AG08395 (cell line): ENCODE measurements at places on chromosomes 7 and 10.

DNA sequence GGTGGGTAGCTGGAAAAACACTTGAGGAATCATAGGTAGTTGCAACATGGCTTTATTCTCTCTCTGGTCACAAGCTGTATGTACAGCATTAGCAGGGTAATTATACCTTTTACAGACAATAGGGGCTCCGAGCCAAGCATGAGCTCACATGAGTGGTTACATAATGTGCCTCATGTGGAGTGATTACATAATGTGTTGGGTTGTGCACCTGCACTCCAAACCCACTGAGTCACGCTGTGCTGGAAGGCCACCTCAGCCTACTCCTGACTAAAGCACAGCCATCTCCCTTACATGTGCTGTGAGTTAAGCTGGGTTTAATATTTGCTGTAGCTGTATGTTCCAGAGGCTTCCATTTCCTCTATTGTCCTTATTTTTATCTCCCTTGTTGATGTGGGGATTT lies 348.7 kb upstream of the SEMA3C start:
- no peak for DNase-seq

GRCh38 chr7:79984210-79984609 lies 150.4 kb upstream of the GNAI1 start:
- DNase-seq, result peak; percentile 2

- DNase-seq, result no peak
Observed at GRCh38 chr10:124693396-124693795, 50.8 kb downstream of the FAM53B start.

- peak; percentile 71 for DNase-seq
Observed at GRCh38 chr7:48109848-48110663, 21.0 kb downstream of the UPP1 start.

- DNase-seq, result no peak
Observed at GRCh38 chr7:95088536-95089215, 181.3 kb downstream of the PPP1R9A start.

DNA sequence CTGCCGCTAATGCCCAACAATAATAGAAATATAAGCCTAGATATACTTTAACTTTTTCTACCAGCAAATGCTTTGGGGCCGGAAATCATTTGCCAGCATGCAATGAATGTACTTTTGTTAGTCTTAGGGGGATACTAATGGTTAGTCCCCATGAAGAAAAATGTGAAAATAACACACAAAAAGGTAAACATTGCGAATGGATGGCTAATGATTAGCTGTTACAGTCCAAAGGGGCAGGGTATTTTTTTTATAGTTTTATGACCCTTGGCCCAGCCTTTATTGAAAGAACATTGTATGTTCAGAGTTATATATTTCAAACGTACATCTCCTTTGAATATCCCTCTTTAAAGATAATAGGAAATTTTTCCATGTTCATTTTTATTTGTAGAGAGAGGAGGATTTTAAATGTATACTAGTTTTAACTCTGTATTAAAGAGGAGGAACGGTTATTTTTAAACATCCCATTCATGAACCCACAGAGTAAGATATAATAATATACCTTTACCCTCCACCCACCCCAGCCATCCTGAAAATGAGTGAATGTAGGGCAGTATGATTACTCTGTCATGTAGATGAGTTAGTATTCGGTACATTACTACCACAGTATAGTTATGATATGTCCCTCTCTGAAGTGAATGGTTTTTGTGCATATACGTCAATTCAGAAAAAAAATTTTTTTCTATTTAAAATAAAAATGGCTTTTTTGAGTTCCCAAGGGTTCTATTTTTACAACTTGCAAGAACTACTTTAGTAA lies 63.6 kb downstream of the ARID5B start:
- DNase-seq, result no peak

DNA sequence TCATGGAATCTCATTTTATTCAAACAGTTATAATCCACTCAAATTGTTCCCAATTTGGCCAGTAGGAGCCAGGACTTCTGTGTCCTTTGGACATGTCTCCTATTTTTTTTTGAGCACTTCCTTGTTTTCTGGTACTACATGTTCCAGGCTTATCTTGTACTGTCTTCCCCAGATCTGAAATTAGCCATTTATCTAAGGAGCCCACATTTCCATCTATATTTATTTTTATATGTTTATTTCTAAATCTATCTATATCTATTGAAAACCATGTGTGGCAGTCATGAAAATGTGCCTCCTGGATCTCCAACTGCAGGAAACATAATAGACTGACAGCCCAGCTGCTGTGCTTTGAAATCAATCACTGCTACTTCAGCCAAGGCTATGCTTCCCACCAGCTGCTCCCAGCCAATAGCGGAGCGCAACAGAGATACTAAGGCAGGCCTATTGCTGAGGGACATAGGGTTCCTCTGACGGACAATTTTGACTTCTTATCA lies 147.1 kb downstream of the LRRC4 start:
- no peak for DNase-seq

GRCh38 chr7:83337050-83337449 lies 174.4 kb upstream of the PCLO start:
- DNase-seq, result no peak

DNA sequence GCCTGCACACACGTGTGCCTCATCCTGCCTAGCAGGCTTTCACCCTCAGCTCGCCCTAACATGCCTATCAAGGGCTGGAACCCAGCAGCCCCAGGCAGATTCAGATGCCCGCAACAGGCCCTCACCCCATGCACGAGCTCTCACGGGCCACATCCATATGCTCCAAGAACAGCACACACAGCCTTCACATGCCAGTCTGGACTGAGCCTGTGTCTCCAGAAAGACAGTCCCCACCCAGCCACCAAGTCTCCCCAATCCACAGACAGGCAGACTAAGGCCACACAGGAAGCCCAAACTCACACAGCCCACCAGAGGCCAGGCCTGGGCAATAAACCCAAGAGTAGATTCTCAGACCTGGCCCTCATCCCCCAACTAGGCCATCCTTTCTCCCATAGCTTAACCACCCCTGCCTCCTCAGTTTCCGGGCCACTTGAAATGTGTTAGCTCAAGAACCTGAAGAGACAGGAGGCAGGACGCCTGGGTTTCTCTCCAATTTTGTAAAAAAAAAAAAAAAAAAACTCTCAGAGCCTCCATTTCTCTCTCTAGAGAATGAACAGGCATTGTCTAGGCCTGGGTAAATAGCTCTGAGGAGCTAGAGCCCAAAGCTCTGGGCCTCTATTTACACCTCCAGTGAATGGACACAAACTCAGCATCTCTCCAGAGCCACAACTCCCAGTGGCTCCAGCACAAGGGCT lies 6.8 kb downstream of the LDB1 start:
- DNase-seq, result no peak

DNA sequence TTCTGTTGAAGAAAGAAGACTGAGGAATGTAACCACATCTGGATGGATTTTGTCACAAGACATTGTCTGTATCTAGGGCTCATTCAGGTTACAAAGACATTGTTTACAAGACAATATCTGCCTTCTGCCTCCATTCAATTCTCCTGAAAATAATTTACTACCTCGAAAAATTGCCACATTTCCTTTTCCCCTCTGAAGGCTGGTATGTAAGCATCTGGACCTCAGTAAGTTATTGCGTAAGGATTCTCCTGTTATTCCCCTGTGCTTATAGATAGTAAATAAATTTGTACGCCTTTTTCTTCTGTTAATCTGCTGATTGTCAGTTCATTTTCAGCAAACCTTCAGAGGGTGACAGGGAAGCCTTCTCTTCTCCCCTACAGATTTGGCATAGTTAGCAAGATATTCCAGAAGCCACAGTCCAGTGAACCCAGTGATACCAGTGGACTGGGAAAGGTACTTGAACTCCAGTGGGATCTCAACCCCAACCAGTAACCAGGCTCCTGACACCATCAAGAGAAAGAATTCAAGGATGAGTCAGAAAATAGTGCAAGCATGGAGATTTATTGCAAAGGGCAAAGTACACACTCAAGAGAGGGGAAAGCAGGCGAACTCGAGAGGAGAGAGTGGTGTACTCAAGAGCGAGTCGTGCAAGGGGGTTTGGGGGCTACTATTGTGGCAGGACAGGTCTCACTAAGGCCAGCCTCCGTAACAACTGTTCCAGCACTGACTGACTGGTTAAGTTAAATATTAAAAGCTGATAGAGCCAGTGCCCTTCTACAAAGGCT lies 706.9 kb upstream of the GHITM start:
- no peak for DNase-seq
